ENCODE measurements at places on chromosomes 16 and 17. TPM values are rescaled to one million over a fixed set of nuclear protein-coding genes. Genes with fewer than 3 reads are reported as not detected.

MAPT gene
- total RNA-seq, result 2.5 TPM

LDHD gene
- total RNA-seq, result 0.64 TPM

DNA sequence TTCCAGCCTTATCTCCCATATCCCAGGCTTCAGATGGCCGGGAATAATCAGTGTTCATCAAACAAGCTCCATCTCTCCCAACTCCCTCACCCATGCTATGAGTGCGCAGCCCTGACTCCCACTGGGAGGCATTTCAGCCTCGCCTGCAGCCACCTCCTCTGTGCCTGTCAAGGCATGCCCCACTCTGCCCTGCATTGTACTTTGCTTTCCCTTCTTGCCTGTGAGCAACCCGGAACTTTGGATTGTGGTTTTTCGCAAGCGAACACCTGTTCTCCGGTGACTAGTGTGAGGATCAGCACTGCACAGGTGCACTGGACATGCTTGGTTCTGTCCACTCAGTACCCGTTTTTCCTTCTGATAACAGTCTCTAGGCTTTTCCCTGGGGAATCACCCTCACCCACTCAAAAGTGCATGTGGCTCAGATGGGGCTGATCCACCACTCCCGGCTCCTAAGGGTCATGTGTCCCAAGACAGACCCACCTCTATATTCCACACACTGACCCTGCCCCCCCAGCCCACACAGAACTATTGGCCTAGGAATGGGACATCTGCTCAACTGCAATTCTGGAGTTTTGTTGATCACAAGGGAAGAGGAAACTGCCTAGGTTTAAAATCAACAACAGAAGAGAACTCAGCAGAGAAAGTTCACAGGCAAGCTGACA is 9.1 kb downstream of the CHST6 start:
- DNase-seq, result no peak

GPRC5C gene
- total RNA-seq, result 207 TPM

DNA sequence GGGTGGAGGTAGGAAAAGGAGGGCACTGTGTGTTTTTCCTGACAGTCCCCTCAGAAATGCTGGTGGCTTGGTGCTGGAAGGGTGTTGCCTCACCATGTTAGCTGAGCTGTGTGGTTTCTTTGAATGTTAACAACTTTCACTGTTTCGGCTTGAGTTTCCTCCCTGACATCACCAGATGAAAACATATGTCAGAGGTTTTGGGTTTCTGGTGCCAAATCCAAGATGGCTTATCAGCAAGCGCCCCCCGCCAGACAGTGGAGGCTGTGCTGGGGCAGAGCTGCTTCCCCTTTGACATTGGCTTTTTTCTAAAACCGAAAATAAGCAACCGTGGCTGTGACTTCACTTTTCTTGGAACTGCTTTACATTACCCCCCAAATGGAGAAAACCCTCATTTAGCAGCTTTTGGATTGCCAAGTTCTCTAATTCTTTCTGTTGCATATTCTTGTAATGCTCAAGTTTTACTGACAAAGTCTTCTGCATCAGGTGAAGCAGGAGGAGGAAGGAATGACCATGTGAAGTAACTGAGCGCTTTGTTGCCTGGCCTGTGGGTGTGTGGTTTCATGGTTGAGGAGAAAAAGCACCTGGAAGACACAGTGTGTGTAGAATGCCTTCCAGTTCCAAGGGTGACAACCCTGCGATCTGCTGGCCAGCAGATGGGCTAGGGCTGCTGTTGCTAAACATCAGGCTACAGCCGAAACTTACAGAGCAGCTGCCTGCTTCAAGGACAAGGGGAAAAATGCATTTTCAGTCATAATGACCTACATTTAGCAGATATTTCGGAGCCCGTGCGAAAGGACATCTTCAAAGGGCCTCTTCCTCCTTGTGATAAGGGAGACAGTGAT is 9.7 kb downstream of the RMI2 start:
- no peak for DNase-seq

DNA sequence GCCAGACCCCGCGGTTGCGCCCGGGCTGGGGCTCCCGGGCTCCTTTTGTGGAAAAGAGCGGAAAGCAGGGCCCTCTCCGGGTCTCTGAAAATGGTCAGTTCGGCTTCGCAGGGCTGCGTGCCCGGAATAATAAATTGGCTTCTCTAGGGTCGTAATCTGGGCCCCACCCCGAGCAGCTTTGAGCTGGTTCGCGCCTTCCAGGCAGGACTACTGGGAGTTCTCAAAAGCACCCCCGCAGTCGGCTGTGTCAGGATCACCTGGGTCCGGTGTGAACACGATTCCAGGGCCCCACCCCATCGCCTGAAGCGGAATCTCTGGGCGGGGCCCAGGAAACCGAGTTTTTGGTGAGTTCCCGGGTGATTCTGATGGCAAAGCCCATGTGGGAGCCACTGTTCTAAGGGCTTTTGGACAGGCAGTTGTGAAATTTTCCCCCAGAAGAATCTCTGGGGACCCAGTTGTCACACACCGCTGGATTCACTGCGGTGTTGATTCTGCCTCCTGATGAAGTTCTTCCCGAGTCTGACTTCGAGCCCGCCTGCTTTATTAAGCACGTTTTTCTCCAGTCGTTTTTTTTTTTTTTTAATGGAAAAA is 77.0 kb downstream of the MRC2 start:
- DNase-seq, result no peak

- DNase-seq, result no peak
Observed at GRCh38 chr17:34203018-34203638, 52.0 kb upstream of the CCL2 start.

- DNase-seq, result no peak
Observed at GRCh38 chr16:11484691-11485258, 101.9 kb downstream of the LITAF start.

DNA sequence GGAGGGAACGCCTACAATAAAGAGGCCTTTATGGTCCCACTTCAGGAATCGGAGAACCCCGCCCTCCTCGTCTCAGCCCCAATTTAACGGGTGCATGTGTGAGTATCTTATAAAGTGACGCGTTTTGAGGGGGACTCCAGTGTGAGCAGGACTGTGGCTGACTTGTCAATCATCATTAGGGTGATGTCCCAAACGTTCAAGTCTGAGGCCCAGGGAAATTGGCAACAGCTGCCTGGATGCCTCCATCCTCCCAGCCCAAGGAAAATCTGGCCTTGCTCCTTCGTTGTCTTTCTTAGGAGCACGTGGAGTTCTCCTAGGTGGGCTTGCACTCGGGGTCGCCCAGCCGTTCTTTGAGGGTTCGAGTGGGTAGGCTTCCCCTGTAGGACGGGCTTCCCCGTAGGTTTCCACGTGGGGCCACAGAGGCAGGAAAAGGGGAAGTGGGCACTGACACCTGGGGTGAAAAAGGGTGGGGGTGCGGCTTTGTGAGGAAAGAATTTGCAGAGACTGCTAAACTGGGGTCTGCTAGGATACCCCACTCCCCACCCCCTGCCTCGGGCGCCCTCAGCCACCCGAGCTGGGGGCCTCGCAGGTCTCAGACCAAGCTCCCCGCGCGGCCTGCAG is 561 bp upstream of the HERPUD1 start:
- DNase-seq, result no peak

GRCh38 chr17:73031472-73031871 is 61.0 kb downstream of the SLC39A11 start:
- DNase-seq, result no peak

DNA sequence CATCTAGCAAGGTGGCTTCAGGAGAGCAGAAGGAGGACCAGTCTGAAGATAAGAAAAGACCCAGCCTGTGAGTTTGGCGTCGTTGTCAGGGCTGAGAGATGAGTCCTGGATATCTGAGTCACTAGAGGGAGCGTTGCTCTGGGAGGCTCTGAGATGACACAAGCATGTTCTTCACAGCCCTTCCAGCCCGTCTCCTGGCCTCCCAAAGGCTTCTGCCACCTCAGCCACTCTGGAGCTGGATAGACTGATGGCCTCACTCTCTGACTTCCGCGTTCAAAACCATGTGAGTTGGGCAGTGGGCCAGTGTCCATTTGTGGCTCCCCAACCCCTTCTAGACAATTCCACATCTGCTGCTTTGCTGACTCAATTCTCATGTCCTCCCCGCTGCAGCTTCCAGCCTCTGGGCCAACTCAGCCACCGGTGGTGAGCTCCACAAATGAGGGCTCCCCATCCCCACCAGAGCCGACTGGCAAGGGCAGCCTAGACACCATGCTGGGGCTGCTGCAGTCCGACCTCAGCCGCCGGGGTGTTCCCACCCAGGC is 2.3 kb downstream of the TGFB1I1 start:
- DNase-seq, result no peak

DNA sequence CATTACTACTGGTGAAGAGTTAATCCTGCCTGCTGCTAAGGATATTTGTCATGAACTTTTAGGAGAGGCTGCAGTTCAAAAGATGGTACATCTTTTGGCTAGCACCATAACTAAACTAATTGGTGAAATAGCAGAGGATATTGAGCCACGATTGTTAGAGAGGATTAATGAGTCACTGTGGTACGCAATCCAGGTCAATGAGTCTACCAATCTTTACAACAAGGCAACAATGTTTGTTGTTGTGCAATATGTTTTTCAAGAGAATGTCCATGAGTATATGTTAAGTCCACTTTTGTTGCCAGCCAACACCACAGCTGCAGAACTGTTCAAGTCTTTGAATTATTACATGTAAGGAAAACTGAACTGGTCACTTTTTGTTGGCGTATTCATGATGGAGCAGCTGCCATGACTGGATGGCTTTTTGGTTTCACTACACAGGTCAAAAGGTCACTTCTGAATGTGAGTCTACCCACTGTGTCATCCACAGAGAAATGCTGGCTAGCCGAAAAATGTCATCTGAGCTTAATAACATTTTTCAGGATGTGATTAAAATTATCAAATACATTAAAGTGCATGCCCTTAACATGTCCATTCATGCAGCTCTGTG is 402.6 kb upstream of the KIF2B start:
- DNase-seq, result no peak

- peak; percentile 89 for DNase-seq
Observed at GRCh38 chr16:49876716-49877129, 20.8 kb upstream of the ZNF423 start.

SPAG7 gene
- 71.4 TPM for total RNA-seq
